Dermis microvascular lymphatic vessel endothelial cell (primary cell): ENCODE measurements at places on chromosomes 13 and 19.

DNA sequence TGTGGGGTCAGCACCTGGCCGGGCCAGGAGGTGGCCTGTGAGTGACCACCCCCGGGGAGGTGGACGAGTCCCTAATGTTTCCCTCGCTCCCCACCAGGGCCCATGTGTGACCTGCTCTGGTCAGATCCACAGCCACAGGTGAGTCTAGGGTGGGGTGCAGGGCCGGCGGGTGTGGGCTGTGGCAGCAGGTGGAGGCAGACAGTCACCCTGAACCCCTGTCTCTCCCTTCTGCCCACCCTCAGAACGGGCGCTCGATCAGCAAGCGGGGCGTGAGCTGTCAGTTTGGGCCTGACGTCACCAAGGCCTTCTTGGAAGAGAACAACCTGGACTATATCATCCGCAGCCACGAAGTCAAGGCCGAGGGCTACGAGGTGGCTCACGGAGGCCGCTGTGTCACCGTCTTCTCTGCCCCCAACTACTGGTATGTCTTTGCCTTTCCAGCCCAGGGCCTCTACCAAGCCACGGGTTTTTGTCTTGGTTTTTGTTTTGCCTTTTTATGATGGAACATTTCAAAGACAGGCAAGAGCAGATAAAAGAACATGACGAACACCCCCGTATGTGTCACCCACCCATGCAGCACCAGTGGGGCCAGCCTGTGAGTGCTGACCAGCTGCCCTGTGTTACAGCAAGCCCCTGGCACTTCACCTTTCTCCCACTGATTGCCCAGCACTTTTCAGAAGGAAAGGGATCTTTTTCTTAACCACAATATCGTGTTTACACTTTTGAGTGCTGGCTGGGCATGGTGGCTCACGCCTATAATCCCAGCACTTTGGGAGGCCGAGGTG, 24.9 kb downstream of the CCDC8 start:
- no peak for DNase-seq

DNA sequence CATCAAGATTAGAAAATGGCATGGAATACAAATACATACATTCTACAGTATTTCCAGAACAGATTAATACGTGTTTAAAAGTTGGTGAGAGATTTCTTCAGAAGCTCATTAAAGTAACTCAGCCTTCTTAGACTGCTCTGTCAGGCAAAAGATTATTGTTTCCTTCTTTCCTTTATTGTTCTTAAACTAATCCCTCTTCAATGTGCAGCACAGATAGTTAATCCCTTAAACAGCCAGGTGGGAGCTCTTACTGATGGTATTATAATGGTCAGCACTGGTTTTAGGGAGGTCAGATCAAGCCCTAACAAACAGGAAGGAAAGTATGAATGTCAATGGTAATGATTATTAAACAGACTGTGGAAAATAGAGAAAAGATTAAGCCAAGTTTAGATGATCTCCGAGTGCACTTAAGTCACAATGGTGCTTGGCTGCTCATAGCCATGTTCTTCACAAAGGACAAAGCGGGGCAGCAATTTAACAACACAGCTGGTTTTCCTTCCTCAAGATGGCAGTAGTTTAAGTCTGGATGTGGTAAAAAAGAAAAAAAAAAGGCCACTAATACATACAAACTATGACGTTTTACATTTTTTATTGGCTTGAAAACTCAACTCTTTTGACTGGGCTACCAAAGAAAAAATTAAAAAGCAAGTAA, 992.6 kb downstream of the PCDH9 start:
- DNase-seq, result no peak

DNA sequence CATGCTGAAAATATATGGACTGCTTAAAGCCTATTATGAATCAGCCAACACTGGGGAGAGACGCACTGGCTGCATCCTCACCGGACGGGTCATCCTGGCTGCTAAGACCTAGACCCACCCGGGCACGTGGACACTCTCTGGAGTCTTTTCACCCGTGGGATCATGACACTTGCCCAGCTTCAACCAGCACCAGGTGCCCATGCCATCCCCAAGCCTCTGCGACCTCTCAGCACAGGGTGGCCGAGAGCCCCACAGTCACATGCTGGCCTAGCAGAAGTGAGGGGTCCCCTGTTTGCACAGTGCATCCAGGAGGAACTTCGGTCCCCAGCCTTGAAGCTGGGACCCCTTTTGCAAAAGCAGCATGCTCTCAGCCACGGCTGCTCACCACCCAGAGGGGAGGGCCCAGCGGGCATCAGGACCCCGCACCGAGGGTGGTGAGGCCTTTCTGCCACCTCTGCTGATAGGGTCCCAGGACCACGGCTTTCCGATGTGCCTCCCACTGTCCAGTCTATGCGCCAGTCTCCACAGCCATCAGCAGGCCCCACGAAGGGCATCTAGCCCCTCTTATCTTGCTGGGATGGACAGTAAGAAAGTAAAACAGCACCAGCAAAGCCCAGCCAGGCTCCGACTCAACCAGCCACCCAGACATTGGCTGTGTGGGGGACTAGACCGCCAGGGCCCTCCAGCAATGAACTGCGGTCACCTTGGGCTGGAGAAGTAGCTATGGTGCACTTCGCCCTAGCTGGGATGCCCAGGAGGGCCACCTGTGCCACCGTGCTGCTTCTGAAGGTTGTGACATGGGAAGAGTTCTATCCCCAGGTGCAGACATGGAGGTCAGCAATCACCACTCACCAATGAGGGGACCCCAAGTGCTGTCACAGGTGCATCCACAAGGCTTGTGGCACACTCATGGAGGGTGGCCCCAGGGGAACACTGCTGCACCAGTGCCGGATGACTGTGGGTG, 73.1 kb downstream of the CEBPG start:
- no peak for DNase-seq

DNA sequence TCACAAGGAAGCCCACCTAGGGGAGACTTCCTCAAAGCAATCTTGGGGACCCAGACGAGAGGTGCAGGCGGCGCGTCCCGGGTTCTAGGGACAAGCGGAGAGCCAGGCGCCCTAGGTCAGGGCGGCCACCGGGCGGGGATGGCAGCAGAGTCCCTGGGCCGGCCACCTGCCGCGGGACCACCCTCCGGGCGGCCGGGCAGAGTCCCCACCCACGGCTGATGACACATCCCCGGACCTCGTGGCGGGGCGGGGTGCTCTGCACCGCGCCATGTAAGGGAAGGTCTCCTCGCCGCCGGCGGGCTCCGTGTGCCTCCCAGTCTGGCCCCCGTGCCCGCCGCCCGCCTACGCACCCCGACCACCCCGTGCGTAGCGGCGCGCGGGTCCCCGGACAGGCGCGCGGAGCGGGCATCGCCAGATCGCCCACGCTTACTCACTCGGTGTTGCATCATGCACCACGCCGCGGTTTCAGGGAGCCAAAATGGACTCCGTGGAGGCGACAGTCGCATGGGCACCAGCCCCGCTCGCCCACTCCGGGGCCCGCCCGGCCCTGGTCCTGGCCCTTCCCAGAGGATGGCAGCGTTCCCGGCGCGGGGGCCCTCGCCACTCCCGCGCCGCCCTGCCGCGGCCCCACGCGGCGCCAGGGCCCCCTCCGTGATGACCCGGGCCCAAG, 643 bp downstream of the SLC7A1 start:
- DNase-seq, result no peak

GRCh38 chr19:29777781-29778309, 33.9 kb upstream of the CCNE1 start:
- DNase-seq, result no peak

GRCh38 chr19:18070181-18070580, 16.6 kb downstream of the IL12RB1 start:
- DNase-seq, result no peak

GRCh38 chr19:39845584-39845932, 621 bp downstream of the FBL start:
- DNase-seq, result peak; percentile 28

DNA sequence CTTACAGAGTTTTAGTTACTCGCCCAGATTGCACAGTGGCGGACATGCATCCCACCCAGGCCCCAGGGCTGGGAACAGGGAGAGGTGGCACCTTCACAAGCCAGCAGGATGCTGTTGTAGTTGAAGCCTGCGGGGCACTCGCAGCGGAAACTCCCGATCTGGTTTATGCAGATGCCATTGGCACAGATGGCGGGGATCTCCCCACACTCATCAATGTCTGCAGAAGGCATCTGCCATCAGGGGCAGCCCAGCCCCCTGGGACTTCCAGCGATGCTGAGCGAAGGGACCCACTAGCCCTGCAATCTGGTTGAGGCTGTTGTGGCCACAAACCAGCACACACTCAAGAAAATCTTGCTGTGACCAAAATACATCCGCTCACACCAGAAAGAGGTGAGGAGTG, 44.6 kb downstream of the CCL25 start:
- DNase-seq, result no peak
